Renal cortical epithelial cell (primary cell): ENCODE measurements at places on chromosomes 5 and 9.

GRCh38 chr9:4992872-4993271 is 7.8 kb downstream of the JAK2 start:
- no peak for DNase-seq

DNA sequence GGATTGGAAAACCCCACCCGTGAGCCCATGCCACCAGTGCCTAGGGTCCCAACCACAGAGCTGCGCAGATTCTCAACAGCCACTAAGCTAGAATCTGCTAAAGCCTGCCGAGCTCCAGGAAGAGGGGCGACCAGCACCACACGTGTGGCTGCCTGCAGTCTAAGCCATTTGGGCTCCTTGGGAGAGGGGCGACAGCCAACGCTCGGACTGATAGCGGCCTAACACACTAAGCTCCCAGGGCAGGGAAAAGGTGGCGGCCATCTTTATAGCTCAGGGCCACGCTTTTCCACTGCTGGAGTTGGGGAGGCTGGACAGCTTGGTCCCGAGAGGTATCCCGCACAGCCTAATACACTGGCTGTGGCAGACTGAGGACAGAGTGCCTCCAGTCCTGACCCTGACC is 631.8 kb downstream of the CETN3 start:
- no peak for DNase-seq

DNA sequence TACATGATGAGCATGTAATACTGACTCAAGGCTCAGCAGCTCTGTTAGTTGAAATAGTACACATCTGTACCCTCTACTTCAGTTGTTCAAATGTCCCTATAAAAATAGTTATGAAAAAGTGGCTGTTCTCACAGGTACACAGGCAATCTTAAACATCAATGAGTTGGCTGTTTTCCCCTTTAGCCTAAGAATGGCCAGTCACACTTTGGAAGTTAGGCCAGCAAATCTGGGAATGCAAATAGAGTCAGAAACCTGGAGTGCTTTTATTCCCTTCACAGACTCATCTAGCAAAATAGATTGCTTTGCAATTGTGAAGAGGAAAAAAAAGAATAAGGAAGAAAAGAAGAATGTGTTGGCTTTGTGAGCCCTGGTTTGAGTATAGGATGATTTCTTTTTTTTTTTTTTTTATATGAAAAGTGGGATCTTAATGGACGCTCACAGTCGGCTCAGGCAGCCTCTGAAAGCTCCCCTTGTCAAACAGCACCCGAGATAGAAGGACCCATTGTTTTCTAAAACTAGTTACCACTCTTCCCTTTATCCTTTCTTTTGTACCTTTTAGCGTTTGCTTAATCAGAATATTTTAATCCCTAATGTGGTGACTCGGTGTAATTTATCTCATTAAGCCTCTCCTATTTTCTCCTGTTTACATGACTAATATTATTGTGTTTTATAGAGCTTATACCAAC is 27.9 kb upstream of the TLE1 start:
- no peak for DNase-seq

DNA sequence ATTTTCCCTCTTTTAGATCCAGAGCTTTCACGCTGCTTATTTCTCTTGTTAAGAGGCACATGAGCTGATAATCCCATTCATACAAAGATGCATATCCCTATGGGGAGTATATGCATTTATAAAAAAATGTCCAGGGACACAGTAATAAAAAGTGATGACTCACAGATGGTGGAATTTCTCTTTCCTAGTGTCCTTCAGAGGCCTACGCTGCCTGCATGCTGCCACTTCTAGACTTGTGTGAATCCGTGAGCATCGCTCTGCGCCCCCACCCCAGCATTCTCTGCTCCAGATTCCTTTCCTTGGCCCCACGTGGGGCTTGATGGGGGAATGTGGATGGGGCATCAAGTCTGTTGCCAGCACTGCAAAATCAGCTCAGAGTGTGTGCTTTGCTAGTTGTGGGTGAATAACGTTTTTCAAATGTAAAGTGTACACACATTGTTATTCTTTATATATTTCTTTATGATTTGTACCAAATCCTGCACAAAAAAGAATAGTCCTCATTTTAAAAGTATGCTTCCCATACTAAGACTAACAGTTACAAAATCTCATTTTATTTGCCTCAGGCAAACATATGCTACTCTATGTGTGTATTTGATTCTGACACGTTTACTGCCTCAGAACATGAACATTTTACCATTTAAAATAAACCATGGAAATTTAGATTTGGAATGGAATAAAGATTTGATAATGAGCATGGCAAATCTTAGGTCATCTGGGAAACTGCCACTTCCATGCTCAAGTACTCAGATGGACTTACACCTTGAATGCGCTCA is 22.4 kb upstream of the RASGRF2 start:
- no peak for DNase-seq

DNA sequence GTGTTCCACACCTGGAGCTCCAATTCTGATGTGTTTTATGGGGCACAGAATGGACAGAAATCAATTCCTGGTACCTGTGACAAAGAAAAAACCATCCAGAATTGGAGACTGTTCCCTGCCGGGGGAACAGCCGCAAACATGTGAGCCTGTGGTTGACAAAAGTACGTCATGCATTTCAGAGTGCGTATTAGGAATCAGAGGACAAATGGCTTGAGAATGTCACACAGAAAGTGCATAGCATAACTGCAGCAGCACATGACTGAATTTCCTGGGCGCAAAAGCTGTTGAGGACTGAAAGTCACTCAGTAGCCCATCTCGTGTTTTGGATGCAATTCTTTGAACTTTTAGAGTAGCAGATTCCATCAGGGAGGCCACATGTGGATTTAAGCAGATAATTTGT is 85.1 kb downstream of the TRIO start:
- DNase-seq = no peak

- DNase-seq = no peak
These were observed 32.9 kb upstream of the GOLGA1 start for GRCh38 chr9:124973807-124974206.

GRCh38 chr5:126093718-126094117 is 329.5 kb upstream of the GRAMD2B start:
- DNase-seq = no peak

- DNase-seq = no peak
These were observed 8.5 kb downstream of the CDC42SE2 start for GRCh38 chr5:131272307-131272706.

- no peak for DNase-seq
These were observed 99.1 kb upstream of the PIK3R1 start for GRCh38 chr5:68116408-68116807.

DNA sequence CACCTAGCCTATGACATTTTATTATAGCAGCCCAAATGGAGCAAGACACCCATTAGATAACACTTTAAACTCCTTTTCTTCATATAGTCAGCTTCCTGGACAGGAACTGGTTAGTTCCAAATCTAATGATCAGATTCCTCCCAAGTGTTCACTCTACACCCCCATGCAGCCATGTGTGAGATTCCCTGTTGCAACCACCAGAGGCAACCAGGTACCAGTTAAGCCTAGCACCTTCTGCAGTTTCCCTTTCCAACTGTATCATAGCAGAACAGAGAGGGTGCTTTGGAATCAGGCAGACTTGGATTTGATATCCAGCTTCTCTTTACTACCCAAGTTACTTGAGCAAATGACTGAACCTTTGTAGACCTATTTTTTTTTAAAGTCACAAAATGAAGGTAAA is 296.6 kb upstream of the PCSK5 start:
- DNase-seq = no peak

DNA sequence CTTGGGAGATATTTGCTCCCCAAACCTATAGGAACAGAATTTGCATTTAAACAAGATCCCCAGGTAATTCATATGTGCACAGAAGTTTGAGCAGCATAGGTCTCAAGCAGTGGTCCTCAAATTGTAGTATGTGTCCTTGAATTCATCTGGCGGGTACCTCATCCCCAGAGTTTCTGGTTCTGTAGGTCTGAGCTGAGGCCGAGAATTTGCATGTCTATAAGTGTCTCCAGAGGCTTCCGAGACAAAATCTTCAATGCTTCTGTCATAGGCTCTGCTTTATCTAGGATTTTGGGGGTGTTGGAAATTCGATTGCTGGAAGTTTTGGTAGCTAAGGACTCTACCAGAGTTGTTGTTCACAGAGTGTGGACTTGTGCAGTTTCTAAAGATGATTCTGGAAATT is 38.6 kb downstream of the MAT2B start:
- DNase-seq = no peak

DNA sequence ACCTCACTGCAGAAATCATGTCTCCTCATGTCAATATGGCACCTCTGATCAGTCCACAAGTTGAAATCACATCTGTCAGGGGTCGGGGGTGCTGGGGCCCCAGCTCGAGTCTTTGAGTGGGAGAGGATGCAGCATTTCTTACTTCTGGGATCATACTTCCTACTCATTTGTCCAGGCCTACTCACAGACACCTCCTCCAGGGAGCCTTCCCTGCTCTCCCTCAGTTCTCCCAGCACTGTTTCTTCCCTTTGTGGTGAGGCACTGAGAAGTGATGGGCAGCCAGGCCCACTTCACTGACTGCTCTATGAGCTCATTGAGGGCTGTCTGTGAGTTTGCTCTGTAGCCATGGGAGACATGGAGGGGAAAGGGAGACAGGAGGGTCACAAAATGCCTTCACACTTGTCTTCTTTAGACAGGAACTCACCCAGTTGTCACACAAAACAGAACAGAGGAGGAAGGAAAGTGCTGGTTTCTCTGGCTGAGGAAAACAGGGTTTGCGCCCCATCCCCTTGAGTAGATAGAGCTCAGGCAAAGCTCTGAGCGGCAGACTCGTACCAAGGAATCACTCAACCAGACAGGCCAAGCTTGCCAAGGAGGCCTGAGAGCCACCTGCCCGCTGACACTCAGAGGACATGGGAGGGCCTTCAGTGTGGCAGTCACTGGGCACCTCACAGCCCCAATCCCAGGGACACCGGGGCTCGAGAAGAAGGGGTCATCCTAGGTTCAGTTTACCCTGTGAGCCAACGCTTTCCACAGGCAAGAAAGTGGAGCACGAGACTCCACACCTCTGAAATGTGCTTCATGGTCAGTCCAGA is 152.9 kb downstream of the GABBR2 start:
- no peak for DNase-seq
